ENCODE measurements at places on chromosomes 3 and 15.

GRCh38 chr3:169118666-169119370, 544.7 kb downstream of the MECOM start:
- no peak for DNase-seq

GRCh38 chr3:108136561-108137459, 46.0 kb upstream of the CD47 start:
- DNase-seq = no peak

DNA sequence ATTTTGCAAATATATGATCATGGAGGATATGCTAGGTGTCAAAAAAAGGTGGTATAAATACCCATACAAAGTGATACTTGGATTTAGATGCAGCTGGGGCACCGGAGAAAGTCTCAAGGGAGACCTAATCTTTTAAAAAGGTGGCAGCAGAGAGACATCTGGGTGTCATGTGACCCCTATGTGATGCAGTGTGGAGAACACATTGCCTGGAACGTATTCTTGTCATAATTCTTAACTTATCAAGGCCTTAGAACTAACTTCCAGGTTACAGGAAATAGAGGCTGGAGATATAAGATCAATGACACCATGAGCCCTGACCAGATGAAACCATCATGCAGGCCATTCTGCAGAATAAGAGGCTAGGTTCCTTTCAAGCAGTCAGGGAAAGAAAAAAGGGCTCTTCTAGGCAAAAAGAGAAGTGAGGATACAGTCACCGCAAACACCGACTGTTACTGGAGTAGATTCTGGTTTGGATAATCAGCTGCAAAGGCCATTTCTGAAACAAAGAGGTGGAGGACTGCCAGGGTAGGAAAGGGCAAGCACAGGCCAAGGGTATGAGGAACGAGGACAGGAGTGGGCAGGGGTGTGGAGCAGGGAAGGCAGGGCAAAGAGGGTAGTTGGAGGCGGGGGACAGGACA, 100.6 kb downstream of the OXNAD1 start:
- DNase-seq = no peak

DNA sequence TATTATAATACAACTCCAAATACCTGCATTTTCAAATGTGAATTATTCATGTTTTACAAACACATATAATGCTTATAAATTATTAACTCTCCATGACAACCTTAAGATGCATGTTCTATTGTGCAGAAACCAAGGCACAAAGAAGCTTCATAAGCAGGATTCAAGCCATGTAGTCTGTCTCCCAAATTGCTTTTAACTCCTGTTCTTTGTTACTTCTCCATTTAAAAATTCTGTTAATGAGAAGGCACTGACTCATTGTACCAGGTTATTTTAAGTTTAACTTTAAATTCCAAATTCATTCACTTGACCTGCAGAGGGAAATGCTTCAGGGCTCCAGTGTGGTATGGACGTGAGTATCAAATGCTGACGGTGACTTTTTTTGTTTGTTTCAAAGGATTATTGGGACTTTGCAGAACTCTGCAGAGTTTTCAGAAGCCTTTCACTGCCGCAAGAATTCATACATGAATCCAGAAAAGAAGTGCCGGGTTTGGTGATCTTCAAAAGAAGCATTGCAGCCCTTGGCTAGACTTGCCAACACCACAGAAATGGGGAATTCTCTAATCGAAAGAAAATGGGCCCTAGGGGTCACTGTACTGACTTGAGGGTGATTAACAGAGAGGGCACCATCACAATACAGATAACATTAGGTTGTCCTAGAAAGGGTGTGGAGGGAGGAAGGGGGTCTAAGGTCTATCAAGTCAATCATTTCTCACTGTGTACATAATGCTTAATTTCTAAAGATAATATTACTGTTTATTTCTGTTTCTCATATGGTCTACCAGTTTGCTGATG, 100.0 kb downstream of the MME start:
- DNase-seq = no peak

DNA sequence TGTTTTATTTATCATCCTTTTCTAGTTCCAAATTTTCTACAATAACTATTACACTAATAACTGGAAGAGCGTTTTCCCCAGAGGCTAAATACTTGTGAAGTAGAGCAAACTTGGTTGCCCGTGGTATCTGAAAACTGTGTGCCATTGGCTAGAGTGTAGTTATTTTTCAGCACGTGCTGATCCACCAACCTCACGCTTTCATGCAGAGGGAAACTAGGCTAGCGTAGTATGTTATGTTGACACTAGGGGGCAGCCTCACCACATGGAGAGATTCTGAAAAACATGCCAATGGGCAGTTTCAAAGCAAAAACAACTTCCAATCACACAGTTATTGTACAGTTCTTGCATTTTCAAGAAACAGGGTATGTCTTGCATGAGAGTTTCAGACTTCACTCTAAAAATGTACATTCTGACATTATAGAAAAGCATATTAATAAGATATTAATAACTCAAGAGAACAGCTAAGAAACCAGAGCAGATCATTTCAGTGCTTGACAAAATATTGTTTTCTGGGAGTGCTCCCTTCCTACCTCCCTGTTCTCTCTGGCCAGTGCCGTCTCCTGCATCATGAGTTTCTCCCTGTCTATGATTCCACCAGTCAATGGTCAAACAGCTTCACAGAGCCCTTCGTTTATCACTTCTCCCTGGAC, 39.7 kb downstream of the SPATA12 start:
- DNase-seq = peak; percentile 48

DNA sequence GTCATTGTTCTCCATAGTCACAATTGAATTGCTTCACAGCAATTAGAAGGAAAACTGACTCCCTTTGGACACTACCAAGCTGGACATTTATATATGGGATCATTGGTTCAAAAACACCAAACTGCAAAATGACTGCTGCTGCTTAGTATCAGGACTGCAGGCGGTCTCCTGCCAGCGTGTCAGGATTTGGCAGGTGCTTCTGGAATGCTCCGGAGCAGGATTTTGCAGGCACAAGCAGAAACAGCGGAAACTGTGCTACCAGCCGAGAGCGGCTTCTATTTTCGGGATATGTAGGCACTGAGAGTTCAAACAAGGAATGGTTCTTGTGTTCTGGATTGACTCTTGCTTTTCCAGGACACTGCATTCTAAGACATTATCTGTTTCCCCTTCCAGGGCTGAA, 95.5 kb downstream of the SSR3 start:
- DNase-seq = no peak

GRCh38 chr3:128998561-128998960, 2.5 kb upstream of the EFCC1 start:
- no peak for DNase-seq

GRCh38 chr15:87841426-87841998, 415.0 kb downstream of the NTRK3 start:
- DNase-seq = no peak

DNA sequence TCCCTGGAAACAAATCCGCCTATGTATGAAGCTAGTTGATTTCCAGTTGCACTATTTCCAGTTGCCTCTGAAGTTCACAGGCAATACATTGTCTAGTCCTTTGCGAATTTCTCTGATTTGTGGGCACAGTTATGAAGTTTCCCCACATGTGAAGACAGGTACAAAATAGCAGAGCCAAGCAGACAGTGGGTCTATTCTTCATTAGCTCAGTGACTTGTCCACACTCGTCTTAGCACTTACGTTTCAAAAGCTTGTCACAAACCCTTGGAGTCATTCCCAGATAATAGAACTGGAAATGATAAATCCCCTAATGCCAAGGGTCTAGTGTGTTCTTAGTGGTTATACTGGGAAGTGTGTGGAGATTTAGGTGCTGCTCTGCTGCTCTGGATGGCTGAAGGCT, 14.5 kb downstream of the SRPRB start:
- DNase-seq = no peak

- DNase-seq = no peak
Measured at GRCh38 chr3:102054543-102055080, 205.3 kb downstream of the NFKBIZ start.

GRCh38 chr3:33900809-33901505, 102.5 kb downstream of the PDCD6IP start:
- no peak for DNase-seq

GRCh38 chr3:112802338-112802737, 44.3 kb downstream of the CD200R1L start:
- DNase-seq = no peak

- no peak for DNase-seq
Measured at GRCh38 chr15:84603630-84604379, 3.0 kb downstream of the ZSCAN2 start.

DNA sequence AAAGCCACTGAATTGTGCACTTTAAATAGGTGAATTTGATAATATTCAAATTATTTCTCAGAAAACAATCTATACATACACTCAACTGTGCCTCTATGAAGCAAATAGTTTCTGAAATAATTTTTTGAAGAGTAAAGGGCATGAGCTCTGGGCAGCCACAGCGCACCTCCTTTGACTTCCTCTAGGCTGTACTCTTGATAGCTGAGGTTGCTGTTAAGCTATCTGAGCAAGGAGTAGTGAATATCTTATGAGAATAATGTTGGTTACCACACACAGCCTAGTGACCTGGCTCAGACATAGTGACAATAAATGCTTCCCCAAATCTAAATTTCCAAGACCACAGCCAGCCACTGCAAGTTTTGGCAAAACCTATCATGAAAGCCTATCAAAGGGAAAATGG, 11.6 kb upstream of the SEC61A1 start:
- no peak for DNase-seq

DNA sequence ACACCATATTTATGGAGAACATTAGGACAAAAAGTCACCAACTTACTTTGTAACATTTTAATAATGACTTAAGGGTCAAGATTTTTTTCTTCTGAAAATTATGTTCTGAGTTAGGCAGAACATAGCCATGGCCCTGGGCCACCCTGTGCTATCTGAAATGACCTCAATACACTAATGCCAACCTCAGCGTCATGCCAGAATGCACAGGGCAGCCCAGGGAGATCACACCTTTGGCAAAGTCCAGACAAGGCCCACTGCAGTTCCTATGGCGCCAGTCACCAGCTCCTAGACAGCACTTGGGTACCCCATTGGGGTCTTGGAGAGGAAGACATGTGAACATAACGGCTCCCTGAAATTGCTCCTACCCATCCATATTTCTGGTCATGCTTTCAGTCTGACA, 33.1 kb downstream of the HCLS1 start:
- DNase-seq = no peak

DNA sequence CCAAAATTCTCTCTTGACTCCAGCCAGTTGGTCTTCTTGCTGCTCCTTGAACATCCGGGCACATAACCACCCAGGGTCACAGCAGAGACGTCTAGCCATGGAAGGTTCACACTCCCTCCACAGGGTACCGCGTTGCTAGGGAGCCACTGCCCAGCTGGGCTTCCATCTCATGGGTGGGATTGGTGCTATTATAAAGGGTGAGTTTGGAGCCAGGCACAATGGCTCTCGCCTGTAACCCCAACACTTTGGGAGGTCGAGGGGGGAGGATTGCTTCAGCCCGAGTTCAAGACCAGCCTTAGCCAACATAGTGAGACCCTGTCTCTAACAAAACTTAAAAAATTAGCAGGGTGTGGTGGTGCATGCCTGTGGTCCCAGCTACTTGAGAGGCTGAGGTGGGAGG, 17.5 kb upstream of the SKOR1 start:
- DNase-seq = no peak

GRCh38 chr3:157225001-157225400, 65.1 kb upstream of the CCNL1 start:
- no peak for DNase-seq

DNA sequence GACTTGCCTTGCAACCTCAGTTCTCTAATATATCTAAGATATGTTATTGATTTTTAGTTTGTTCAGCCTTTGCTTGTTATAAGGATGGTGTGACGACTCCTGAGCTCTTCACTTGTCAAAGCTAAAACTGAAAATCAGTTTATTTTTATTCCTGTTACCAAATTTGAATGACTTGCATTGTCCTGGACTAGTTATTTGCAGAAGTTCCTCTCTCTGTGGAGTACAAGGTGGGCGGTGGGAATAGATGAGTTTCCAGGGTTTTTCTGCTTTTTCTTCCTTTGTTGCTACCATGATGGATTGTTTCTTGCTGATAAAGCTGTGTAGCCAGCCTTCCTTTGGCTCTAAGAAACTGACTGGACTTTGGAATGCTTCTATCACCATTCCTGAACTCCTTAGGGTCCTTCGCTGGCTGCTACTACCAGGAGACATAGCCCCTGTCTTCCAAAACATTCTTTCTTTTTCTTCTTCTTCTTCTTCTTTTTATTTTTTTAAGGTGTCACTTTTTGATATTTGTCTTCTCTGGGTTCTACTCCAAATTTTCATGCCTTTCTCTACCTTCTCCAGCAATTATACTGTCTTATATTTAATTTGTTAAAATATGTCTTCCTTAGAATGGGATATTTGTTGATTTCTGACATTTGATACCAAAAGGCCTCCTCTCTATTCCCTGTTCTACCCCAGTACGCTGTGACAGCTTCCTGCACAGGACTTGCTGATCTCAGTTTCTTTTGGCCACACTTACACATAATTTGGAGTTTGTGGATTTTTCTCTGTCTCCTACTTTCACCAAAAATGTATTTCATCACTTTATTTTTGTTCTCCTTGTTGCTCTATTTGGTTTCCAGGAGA, 145.1 kb upstream of the THRB start:
- no peak for DNase-seq

GRCh38 chr3:16849229-16849628, 35.5 kb upstream of the PLCL2 start:
- DNase-seq = peak; percentile 64

- no peak for DNase-seq
Measured at GRCh38 chr3:12977117-12977808, 96.0 kb downstream of the IQSEC1 start.

- DNase-seq = no peak
Measured at GRCh38 chr3:15385901-15386653, 41.3 kb downstream of the METTL6 start.

- DNase-seq = no peak
Measured at GRCh38 chr15:62904041-62904910, 138.3 kb upstream of the TPM1 start.

DNA sequence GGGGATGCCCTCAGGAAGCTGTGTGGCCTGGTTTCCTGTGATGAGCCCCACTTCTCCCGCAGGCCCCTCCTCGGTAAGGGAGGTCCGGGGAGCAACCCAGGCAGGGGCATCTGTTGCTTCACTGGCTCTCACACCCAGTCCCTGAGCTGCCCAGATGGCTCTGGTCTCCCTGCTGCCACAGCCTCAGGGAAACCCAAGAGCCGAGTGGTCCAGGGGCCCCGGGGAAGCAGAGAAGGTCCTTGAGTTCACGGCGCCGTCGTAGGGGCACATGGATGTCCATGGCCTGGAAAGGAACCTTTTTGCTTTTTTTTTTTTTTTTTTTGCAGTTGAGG, 13.3 kb upstream of the LRRC15 start:
- DNase-seq = no peak

DNA sequence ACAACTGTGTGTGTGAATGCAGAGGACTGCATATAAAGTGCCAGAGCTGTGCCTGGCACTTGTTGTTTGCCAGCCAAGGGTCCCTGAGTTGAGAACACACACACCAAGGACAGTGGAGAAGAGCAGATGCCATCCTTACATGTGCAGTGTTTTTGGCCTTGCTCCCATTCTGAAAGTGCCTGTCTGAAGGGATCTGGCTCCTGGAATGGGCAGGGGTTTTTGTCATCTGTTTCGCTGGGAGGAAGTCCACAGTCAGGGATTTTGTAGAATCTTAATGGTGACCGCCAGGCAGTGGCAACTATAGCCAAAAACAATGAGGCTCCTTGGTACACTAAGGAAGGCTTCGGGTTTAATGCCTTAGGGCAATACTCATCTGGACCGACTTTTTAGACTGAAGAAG, 63.7 kb downstream of the DUT start:
- no peak for DNase-seq

GRCh38 chr3:108548304-108548703, 37.9 kb upstream of the MYH15 start:
- no peak for DNase-seq

GRCh38 chr3:81658322-81658997, 103.0 kb downstream of the GBE1 start:
- no peak for DNase-seq

- DNase-seq = no peak
Measured at GRCh38 chr3:29525254-29525881, 244.5 kb downstream of the RBMS3 start.

Measured in activated naive CD4-positive, alpha-beta T cell treated with anti-CD3 and anti-CD28 coated beads, Interleukin-2, amount 50 U/mL, for 16 hours (primary cell).